Jurkat, Clone E6-1 (cell line): ENCODE measurements at places on chromosomes 12 and 14.

DNA sequence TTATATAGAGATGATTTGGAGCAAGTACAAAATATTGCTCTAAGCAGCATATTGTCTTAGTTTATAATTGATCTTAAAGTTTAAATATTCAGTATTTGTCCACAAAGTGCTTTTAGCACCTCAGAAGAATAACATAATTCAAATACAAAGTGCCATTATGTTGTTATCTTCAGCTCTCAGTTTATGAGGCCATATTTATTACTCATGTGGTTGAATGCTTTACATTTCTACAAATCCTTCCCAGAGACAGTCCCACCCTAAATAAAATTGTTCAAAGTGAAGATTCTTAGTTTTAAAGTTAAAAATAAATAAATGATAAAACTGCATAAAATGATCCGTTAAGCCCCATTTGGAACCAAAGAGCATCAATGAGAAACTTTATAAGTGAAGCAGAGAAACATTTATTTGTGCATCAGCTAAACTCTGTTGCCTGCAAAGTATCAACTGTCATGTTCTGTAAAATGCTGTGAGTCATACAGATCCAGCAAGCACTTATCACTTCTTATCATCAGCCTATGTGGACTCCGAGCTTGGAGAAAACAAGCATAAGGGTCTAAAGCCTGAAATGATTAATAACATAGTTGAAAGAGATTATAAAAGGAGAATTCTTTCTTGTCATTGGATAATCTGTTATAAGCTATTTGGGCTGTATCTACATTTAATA is 218.9 kb downstream of the ADAMTS20 start:
- no peak for DNase-seq

DNA sequence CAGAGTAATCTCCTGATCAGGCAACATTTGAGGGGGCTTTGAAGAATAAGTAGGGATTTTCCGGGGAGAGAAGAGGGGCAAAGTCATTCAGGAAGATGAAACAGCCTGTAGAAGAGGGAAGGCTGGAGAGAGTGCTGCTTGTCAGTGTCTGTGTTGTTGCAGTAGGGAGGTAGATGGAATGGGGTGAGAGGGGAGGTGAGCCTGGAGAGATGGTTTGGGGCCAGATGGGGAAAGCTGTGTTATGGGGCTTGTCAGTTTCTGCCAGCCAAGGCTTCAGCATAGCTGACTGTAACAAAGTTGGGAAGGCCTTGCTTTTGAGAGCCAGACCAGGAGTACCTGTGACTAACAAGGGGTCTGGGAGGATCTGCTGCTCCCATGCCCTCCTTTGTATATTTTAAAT is 18.0 kb downstream of the BICD1 start:
- DNase-seq, result no peak

- no peak for DNase-seq
These were observed 997.9 kb upstream of the FLRT2 start for GRCh38 chr14:84532016-84532415.

- DNase-seq, result no peak
These were observed 33.0 kb upstream of the TSPAN9 start for GRCh38 chr12:3044141-3044630.

- no peak for DNase-seq
These were observed 107.7 kb upstream of the PRKD1 start for GRCh38 chr14:30035361-30035760.

DNA sequence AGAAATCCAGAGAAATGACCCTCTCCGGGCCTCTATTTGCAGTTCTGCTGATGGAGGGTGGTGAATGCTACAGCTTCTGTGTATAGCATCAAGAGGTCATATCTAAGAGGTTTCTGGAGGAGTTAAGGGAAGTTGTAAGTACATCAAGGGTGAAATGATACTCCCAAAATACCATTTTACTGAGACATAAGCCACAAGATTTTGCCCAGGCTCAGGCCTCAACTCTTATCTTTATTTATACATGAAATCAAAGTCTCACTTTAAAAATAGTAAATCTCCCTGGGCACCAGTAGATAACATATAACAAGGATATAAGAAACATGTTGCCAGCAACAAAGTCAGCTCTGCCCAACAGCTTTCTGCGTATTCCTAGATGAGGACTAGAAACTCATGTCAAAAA is 40.4 kb downstream of the NIN start:
- no peak for DNase-seq

DNA sequence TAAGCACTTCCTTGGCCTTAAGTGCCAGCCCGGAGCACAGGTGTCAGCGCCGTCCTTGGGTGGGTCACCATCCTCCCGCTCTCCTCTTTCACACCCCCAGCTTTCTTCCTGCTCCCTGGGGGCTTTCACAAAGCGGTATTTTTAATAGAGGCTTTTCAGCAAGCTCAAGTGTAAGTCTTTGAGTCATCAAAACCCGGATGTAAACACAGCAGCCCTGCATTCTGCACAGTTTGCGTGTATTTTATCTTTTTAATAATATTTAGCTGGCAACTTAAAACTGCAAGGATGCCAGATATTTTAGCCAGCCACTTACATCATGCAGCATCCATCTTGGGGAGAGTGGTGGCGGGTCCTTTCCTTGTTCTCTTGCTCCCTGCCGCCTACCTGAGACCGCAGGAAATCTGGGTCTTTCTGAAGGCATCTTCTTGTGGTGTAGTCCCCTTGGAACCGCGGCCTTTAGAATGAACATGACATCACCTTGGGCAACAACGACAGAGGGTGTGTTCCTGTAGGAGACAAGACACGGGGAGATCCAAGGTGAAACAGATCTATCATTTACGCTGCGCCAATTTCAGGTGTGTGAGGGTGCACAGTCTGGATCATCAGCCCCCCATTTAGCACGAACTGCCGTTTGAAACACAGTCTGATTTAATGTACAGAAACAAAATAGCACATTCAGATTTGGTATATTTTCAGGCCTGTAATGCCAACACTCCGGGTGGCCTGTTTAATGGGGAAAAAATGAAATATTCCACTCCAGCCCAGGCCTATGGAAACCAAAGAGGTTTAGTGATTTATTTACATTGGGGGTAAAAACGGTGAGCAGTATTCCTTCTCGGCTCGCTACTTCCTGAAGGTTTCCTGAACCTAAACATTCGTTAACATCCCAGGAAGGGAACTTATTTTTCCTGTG is 12.5 kb upstream of the IRF2BPL start:
- DNase-seq, result peak; percentile 84

DNA sequence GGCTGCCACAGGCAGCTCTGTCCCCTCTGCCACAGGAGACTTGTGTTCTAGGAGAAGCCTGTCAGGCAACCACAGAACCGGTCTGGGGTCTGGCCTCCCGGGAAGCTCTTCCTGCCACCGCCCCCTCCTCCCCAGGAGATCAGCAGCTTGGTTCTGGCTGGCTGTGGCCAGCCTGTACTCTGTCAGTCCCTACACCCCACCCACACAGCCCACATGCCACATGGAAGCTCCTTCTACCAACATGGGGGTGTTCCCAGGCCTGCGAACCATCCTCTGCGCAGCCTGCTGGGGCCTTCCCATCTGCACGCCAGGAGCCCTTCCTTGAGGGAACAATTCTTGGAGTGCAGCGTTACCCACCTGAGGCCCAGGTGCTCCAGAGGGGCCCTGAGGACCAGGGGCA is 16.8 kb downstream of the TMEM106C start:
- no peak for DNase-seq

GRCh38 chr12:24739106-24739779 is 209.7 kb downstream of the BCAT1 start:
- no peak for DNase-seq

DNA sequence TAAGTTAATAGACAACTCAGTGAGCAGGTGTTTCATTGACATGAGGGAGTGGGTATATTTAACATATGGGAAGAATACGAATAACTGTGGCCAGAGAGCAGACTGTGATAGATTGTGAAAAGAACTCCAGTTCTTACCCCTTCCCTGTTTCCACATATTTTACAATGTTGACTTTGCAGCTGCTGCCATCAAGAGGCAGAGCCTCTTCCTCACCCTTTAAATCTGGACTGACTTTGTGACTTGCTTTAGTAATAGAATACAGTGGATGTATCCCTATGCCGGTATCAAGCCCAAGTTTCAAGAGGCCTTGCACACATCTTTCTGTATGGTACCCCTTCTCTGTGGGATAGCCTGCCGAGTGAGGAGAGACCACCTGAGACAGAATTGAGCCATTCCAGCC is 356.7 kb downstream of the ETNK1 start:
- no peak for DNase-seq

DNA sequence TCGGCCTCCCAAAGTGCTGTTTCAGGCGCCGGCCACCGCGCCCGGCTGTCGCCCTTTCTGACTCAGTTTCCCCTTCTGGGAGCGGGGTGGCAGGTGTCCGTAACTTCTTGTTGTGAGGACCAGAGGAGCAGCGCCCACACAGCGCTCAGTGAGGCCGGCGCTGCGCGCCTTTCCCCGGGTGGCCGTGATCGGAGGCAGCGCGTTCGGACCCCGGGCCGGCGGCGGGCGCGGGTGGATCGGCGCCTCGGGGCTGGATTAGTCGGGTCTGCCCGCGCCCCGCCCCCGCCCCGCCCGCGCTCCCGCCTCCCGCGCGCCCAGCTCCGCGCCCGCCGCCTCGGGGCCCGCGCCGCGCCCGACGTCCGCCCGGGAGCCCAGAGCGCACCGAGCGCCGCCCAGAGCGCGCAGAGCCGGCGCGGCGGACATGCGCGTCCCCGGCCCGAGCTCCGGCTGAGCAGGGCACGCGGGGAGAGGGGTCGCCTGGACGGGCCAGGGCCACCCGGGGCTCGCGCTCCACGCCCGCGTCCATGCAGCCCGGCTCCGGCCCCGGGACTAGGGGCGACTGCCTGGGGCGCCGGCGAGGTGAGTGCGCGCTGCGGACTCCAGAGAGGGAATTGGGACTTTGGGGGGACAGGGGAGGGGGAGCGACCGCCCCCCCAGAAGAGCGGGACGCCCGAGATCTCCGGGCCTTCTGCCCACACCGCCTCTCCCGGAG is 50.6 kb downstream of the LRCOL1 start:
- no peak for DNase-seq

DNA sequence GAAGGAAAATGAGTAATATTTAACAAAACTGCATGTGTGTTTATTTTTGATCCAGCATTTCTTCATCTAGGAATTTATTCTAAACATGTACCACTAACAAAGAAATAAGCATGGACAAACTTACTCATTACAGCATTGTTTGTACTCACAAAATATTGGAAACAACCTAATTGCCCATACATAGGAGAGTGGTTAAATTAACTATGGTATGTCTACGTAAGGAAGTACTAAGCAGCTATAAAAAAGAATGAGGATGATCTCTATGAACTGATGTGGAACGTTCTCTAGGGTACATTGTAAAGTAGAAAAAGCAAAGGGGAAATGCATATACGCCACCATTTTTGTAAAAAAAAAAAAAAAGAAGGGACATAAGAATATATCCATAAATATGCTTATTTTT is 17.4 kb upstream of the TAS2R42 start:
- no peak for DNase-seq

GRCh38 chr12:6773590-6774351 is 1.5 kb downstream of the LAG3 start:
- DNase-seq, result no peak

DNA sequence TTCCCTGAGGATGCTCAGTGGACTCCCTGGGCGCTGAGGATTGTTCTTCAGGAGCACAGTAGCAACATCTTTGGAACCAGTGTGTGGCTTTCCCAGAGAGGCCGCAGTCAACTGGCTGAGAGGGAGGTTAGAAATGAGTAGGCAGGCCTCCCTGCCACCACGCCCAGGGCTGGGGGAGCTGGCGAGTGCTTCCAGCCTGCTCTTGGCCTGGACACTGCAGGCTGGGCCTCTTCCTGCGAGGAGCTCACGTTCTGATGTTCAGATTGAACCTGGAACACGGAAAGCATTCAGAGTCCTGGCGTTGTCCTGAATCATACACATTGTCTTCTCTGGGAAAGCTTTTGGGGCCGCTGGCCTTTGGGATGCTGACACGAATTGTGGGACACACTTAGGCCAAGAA is 15.6 kb downstream of the TSPAN9 start:
- DNase-seq, result no peak
